IPS DF 19.7 (cell line): ENCODE measurements at places on chromosomes 3 and 15.

GRCh38 chr3:197880491-197881269, 69.3 kb upstream of the RPL35A start:
- no peak for DNase-seq

DNA sequence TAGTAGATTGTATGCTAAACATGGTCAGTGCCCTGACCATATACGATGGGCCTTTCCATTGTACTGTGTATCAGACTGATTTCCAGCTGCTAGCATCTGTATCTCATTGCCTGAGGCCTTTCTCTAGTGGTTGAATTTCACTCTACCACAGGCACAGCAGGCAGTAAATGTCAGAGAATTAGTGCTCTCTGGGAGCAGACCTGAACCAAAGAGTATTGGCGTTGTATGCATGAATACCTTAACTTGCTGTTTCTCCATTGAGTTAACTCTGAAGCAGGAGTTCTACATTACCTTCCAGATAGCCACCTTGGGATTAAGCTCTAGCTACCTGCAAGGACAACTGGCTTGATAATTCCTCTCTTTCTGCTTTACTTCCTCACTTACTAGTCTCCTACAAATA, 439.2 kb upstream of the EPHA3 start:
- DNase-seq = no peak

DNA sequence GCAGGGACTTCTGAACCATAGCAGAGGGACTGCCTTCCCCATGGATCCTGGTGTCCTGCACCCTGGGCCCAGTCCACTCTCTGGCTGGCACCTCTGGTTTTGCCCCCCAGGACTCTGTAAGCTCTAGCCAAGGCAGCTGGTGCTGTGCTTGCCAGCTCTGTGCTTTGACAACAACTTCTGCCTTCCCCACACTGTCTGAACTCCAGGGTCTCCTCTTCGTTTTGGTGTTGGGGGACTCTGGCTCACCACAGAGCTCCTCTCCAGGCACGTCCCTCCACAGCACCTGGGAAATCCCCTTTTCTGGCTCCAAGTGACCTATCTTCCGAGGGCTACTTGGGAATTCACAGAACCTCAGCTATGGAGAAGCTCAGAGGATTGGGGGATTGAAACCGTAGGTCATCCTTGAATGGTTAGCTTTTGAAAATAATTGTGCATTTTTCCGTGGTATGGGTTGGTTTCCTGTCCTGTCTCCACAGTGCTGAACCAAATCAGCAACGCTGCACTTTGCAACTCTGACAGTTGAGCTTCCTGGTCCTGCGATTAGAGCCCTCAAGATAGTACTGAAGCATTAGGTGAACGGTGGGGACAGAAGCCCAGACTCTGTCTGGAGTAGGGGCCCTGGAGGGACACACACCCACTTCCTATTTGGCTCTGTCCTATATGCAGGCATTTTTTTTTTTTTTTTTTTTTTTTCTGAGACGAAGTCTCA, 152.4 kb downstream of the APBA2 start:
- DNase-seq = no peak

DNA sequence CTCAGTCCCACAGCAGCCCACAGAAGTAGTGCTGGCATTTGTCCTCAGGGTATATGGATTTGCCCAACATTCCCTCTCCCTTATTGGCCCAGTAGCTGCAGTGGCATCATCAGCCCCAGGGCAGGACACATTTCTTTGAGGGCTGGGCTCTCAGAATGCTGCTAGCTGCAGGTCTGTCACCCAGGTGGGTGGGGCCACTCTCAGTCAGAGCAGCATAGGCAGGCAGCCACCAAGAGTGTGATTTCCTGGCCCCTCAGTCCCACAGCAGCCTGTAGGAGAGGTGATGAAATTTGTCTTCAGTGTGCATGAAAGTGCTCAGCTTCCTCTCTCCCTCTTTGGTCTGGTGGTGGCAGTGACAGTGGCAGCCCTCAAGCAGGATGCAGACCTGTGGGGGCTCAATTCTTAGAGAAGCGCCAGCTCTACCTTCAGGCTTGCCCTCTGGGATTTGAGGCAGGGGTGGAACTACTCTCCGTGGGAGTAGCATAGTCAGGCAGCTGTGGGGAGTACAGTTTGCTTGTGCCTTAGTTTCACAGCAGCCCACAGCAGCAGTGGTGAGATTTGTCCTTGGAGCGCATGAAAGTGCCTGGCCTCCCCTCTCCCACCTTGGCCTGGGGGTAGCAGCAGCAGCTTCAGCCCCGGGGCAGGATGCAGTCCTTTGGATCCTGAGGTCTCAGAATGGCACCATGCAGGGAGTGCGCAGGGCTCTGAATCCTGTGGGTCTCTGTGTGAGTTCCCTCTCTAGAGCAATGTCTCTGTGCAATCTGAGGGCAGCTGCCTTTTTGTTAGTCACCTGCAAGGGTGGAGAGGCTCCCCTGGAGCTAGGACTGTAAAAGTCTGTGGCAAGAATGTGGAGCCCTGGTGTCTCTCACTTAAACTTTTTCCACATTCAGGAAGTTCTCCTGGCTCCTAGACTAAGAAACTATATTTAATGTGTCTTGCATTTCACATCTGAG, 1229.1 kb downstream of the ROBO2 start:
- no peak for DNase-seq

DNA sequence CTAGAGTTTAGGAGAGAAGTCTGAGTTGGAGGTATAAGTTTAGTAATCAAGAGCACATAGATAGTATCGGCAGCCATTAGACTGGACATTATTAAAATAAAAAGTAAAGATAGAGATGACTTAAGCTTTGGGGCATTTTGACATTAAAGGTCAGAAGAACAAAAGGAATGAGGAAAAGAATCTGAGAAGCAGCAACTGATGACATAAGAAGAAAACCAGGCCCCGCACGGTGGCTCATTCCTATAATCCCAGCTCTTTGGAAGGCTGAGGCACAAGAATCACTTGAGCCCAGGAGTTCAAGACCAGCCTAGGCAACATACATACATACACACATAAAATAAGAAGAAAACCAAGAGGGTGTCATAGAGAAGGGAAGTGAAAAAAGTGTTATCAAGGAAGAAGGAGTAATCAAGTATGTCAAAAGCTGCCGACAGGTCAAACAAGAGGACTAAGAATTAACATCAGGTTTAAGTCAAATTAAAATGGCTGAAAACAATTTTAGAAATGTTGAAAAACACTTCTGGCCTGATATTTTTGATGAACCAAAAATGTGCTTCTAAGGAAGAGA, 38.9 kb downstream of the ACAP2 start:
- DNase-seq = no peak
